Heart right ventricle (tissue), 16 donors: ENCODE measurements at places on chromosomes 5 and 9. TPM values are rescaled to one million over a fixed set of nuclear protein-coding genes. Genes with fewer than 3 reads are reported as not detected.

The TAF11L5 gene
- not detected for polyA plus RNA-seq

The HRCT1 gene
- 13.9 TPM for polyA plus RNA-seq

The LCP2 gene
- 5.2 TPM for polyA plus RNA-seq

The ORM2 gene
- polyA plus RNA-seq, result not detected

The PCDHA3 gene
- 0.03 TPM for polyA plus RNA-seq

The ANAPC2 gene
- 23.7 TPM for polyA plus RNA-seq
